DND-41 (cell line): ENCODE measurements at places on chromosomes 5 and 9.
A peak's percentile ranks its signal among the peaks of the same experiment; 100 is the strongest.

DNA sequence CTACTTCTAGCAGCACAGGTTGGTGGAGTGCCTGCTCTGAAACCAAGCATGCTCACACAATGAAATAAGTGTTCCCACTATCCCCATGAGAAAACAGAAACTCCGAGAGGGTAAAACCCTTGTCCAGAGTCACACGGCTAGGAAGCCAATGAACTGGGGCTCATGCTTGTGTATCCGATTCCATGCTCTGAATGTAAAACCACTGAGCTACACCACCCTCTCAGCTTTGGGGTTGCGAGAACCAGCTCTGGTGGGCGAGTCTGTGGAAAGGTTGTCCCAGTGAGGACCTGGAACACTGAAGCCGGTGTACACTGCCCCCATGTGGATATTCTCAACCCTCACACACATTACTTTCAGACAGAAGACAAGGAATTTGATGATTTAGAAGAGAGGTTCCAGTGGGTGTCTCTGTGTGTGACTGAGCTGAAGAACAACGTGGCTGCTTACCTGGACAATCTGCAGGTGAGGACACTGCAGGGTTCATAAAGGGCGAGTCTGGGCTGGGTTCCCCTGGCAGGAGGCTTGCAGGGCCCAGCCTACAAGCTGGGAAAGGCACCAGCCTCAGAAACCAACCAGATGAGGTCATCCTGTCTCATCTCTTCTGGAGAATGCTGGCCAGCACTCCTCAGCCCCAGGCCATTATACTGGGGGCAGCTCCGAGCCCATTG is 37.4 kb downstream of the ARHGEF37 start:
- H3K27me3 ChIP-seq: peaks cover 3% of the 10 kb centered on the region
- H3K4me3 ChIP-seq: no peak overlapping the region
- H3K36me3 ChIP-seq: no peaks in the 10 kb centered on the region
- DNase-seq: peak; percentile 32
- H3K4me1 ChIP-seq: no peaks in the 10 kb centered on the region

DNA sequence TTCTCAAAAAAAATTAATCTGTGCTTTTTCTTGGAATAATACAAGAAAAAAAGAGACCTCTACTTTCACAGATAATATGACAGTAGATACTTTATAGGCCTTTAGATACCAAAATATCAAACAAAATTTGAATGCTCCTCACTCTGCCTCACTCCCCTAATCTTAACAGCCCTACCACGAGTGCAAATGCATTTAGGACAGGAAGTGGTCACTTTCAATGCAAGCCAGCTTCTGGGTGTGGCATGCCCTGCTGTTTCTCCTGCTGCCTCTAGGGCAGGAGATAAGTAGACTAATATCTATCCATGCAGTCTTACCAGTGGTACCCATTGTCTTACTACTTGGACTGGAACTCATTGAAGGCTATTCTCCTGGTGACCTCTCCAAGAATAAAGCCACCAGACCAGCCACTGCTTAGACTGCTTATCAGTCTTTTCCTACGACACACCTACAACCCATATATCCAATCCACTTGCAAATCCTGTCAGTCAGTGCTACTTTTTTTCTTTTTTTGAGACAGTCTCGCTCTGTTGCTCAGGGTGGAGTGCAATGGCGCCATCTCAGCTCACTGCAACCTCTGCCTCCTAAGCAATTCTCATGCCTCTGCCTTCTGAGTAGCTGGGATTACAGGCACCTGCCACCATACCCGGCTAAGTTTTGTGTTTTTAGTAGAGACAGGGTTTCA is 23.0 kb downstream of the FRRS1L start:
- no peak overlapping the region for H3K27ac ChIP-seq
- H3K36me3 ChIP-seq: no peaks in the 10 kb centered on the region
- no peaks in the 10 kb centered on the region for H3K4me1 ChIP-seq
- DNase-seq: peak; percentile 32
- no peaks in the 10 kb centered on the region for H3K27me3 ChIP-seq

DNA sequence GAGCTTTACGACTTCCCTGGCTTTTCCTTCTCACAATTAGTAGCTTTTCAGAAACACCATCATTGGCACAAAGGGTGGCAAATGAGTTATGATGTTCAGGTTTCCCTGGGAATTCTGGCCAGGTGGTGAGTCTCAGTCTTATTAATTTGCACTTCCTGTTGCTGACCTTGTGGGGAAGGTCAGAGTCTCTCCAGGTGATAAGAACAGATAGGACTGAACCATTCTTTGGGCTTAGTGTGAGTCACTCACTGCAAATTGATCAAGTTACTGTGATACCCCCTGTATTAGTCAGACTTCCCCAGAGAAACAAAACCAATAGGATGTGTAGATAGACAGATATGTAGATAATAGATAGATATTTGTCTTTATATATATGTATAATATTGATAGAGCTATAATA is 53.8 kb upstream of the RANBP3L start:
- no peak for DNase-seq
- H3K36me3 ChIP-seq: no peaks in the 10 kb centered on the region
- H3K4me3 ChIP-seq: no peak overlapping the region
- H3K27me3 ChIP-seq: peaks cover 4% of the 10 kb centered on the region
- H3K27ac ChIP-seq: no peak overlapping the region

- H3K4me1 ChIP-seq: no peaks in the 10 kb centered on the region
- DNase-seq: no peak
- H3K36me3 ChIP-seq: no peaks in the 10 kb centered on the region
- H3K4me3 ChIP-seq: no peak overlapping the region
- H3K27me3 ChIP-seq: no peaks in the 10 kb centered on the region
Observed at GRCh38 chr5:56558131-56558745, 257.1 kb upstream of the MAP3K1 start.

GRCh38 chr5:170571281-170571731 is 67.5 kb downstream of the KCNIP1 start:
- H3K27me3 ChIP-seq: peaks cover 42% of the 10 kb centered on the region
- no peaks in the 10 kb centered on the region for H3K36me3 ChIP-seq

DNA sequence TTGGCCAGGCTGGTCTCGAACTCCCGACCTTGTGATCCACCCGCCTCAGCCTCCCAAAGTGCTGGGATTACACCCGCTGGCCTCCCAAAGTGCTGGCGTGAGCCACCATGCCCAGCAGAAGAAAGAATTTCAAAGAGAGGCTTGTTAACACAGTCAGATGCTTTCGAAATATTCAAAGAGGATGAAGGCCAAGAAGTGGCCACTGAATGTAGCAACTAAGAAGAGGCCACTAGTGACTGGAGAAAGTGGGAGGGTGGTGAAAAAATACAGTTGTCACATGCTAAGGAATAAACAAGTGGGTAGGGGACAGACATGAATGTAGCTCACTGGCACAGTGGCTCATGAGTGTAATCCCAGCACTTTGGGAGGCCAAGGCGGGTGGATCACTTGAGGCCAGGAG is 13.0 kb upstream of the TPM2 start:
- H3K27me3 ChIP-seq: no peaks in the 10 kb centered on the region
- no peak for DNase-seq
- H3K36me3 ChIP-seq: peaks cover 98% of the 10 kb centered on the region
- H3K27ac ChIP-seq: no peak overlapping the region
- H3K4me3 ChIP-seq: no peak overlapping the region

DNA sequence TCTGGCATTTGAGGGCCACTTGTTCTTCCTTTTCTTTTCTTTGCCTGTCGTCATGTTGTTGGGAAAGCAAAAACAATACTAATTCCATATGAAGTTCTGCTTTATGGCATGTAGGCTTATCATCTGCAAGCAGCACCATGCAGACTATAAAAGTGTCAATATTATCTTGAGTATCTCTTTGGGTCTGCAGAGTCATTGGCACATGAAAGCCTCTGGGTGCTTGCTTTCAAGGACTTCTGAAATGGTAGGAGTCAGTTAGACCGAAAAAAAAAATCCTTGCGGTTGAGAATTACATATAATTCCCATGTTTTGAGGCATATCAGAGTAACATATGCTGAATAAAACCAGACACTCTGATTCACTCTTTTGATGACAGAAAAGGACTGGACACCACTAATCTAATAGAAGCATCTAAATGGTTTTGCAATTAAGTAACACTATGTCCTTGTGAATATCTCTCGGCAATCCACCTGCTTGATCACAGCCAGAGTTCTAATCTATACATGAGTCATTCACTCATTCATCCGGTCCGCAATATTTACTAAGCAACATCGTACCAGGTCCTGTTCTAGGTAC is 44.4 kb downstream of the GNAQ start:
- no peak overlapping the region for H3K4me3 ChIP-seq
- peaks cover 22% of the 10 kb centered on the region for H3K4me1 ChIP-seq
- H3K27me3 ChIP-seq: no peaks in the 10 kb centered on the region
- DNase-seq: no peak

DNA sequence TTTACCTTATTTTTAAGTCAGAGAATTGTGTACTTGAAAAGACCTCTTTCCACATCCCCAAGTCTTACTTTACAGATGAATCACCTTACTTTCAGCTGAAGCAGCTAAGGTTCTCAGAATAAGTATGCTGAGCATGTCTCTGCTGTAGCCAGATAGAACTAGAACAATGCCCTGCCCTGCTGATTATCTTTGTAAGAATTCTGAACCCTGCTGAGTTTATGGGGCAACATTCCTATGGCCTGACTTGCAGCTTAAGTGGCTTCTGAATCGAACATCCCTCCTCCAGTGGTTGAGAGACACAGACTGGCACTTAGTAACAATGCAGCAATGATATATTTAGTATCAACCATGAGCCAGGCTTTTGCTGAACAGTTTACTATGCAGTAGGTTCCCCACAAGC is 592.0 kb upstream of the WWC1 start:
- DNase-seq: no peak
- no peaks in the 10 kb centered on the region for H3K36me3 ChIP-seq
- H3K4me3 ChIP-seq: no peak overlapping the region
- H3K4me1 ChIP-seq: no peaks in the 10 kb centered on the region
- H3K27me3 ChIP-seq: no peaks in the 10 kb centered on the region
